ENCODE measurements at places on chromosomes 4 and X.

GRCh38 chr4:56874166-56874565 is 33.5 kb upstream of the REST start:
- no peak for DNase-seq

GRCh38 chrX:148914783-148915182 is 414.4 kb downstream of the AFF2 start:
- DNase-seq: no peak

DNA sequence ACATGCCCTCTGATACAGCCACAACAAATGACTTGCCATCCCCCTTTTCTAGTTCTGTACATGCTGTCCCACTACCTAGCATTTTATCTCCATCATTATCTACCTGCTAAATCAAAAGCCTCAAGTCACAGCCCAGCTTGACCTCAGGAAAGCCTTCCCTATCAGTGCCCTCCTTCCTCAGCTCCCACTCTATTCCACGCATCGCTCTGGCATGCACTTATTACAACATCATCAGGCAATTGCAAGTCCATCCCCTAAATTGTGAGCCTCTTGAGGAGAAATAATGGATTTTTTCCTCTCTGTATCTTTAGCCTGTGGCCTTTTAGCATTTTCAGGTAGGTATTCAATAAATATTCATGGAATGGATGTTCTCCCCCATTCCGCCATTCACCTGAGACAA is 5.7 kb downstream of the ARL13A start:
- DNase-seq: no peak

- peak; percentile 46 for DNase-seq
Measured at GRCh38 chr4:8594097-8595038, 1.8 kb downstream of the CPZ start.

DNA sequence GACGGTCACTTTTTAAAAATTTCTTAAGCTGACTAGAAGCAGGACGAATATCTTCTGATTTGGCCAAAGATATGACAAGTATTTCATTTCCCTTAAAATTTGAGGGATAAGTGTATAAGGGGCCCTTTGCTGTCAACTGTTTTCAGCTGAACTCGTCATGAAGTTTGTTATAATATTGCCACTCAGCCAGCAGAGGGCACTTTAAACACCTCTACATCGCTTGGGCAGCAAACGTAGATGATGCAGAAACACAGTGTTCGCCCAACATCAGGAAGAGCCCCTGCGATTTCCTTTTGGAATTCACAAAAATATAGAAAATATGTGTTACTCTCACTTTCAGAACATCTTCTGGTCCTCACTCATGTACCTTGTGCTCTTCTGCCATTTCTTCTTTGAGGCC is 435.7 kb upstream of the FMR1 start:
- no peak for DNase-seq

DNA sequence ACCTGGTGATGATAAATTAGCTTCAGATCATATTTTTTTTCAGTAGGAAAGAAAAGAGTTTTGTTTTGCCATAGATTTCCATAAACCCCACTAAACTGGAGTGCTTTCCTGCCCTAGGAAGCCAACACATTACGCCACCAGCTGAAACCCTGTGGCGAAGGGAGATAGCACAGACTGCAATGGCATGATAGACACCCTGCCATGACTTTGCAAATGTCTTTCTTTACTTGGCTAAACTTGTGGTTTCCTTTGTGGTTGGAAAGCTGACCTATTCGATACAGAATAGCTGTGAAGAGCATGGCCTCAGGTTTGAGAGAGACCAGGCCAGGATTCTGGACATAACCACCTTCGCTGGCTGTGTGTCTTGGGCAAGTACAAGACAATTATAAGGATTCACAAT is 19.1 kb downstream of the MFAP3L start:
- DNase-seq: no peak

GRCh38 chr4:61068745-61069144 is 131.4 kb upstream of the ADGRL3 start:
- no peak for DNase-seq

Data from germinal center (tissue), 1 donor.